ENCODE measurements at places on chromosomes 6 and 20. TPM values are rescaled to one million over a fixed set of nuclear protein-coding genes. Genes with fewer than 3 reads are reported as not detected.

DNA sequence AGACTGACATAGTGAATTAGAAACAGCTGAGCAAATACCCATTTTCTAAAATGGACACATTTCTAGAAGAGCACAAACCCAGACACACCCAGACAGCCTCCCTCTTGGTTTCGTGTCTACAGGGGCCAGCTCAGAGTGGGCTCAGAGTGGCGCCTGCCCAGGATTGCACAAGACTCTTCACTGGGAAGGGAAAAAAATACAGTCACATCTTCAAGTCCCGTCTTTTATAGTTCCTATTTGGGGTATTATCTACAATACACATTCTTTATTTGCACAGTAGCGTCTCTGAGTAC, 246.1 kb upstream of the AFDN start:
- no peaks in the 10 kb centered on the region for H3K4me1 ChIP-seq
- H3K27ac ChIP-seq, result no peak overlapping the region
- no peaks in the 10 kb centered on the region for H3K36me3 ChIP-seq

The EYA2 gene
- 1.6 TPM for total RNA-seq

DNA sequence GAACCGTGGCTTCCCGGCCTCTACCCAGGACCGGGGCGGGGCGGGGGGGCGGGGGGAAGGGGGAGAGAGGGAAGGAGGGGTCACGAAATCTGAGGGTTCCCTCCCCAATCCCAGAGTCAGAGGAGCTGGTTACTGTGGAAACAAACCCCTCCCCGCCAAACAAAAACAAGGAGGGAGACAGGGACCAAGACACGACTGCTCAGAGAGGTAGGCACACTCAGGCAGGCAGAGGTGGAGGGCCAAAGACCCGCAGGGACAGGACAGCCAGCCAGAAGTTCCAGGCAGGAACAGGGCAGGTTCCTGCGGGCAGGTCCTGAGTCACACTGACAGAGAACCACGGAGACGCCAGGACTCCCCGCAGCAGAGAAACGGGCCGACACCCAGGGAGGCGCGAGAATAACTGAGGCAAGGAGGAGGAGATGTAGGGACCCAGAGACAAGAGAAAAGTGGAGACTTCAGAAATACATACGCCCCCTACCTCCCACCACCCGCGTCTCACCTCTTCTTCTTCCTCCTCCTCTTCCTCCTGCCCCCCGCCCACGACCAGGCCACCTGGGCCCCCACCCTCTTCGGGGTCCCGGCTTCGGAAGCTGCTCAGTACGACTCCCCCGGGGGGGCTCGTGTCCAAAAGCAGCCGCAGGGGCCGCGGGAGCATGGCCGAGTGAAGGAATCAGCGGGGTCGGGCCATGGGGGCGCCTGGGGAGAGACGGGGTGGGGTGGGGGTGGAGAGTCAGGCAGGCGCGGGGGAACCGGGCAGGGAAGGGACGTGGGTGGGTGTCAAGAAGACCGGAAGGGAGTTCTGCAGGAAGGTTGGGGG, 578 bp downstream of the RGL2 start:
- peak overlapping the region; percentile 85 for H3K4me3 ChIP-seq
- no peaks in the 10 kb centered on the region for H3K27me3 ChIP-seq
- H3K27ac ChIP-seq, result peak overlapping the region; percentile 99
- DNase-seq, result peak; percentile 78
- H3K4me1 ChIP-seq, result peaks cover 35% of the 10 kb centered on the region

The UNC5CL gene
- total RNA-seq, result 0.56 TPM
